ENCODE measurements at places on chromosomes 12 and 14.

GRCh38 chr12:109760930-109761921 lies 47.6 kb downstream of the FAM222A start:
- no peak for DNase-seq

DNA sequence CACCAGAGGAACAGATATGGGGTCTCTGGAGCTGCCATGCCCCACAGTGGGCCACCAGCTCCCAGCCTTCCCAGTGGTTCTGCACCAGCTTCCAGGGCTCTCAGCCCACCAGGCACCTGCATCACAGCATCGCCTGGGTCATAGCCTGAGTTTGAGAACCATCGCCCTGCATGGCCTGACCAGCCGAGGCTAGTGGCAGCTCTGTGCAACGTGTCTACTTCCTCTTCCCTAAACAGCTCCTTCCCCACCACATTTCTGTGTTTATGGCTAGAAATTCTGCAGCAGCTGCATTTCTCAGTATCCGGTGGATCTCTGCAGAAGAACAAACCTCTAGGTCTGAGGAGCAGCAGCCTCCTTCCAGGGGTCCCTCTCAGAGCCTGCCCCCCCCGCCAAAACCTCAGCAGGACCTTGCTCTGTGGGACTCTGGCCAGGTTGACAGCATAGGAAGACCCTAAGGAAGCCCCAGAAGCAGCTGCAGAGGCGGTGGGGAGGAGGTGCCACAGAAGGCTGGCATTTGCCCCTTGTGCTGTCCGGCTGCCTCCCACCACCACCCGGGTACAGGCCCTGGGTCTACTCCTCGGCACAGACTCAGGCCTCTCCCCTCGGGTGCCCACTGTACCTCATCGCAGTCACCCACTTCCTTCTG lies 47.7 kb downstream of the PSMA6 start:
- no peak for DNase-seq

DNA sequence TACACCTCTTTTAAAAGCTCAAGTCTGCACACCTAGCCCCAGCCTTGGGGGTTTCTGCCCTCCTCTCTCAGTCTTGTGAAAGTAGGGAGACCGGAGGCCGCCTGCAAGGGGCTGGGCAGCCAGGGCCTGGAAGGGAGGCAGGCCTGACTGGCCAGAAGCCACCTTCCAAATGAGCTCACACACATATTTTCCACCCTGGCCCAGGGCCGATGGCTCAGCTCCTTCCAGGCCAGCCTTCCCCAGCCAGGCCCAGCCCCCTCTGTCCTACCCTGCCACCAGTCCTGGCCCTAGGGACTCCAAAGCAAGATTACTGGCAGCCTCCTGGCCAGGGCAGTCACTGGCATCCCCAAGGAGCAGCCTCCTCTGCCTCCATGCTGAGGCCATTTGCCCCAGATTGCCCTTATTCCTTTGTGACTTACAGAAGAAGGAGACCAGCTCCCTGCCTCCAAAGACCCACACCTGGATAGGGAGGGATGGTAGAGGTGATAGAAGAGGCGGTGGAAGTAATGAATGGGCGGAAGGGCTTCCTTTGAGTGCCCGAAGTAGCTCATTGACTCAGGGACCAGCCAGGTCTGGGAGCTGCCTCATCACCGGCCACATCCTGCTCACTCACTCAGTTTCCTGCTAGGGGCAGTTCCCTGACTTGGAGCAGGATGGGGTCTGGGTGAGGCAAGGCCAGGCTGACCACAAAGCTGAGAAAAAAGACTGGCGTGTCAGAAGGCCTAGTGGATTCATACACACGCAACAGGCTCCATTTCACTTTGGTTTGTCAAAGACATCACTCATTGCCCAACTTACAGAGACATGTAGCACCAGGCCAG lies 14.8 kb downstream of the MMP14 start:
- peak; percentile 99 for DNase-seq

- no peak for DNase-seq
Measured at GRCh38 chr12:53670971-53671370, 4.9 kb downstream of the ATP5MC2 start.

DNA sequence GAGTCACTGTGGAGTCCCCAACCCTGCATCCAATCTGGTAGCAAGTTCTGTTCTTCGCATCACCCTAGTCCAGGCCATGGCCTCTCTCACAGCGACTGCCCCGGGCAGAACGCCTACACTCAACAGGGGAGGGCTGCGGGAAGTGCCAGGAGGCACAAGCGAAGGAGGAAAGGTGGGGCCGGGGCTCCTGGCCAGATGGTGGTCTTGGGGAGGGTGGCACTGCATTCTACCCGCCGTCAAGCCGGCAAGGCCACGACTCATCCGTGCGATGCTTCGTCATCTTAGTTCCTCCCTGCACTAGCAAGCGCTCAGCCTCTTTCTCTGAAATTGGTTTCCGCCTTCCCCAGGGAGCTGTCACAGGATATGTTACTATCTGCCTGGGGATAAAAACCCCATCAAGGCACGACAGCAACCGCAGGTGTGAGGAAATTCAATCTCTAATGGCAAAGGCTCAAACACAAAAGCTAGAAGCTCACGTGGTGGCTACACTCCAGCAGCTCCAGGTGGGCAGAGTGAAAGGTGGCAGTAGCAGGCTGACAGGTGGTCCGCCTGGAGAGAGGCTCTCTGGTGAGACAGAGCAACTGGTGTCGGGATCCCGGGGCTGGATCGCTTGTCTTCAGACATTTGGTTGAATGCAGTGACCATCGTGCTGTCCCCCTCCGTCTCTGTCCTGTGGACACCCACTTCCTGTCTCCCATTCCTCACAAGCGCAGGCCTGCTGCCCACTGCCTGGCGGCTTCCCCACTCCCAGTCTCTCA lies 34.1 kb downstream of the ACADS start:
- no peak for DNase-seq

GRCh38 chr14:70828188-70828587 lies 18.9 kb upstream of the MAP3K9 start:
- no peak for DNase-seq

GRCh38 chr12:76777765-76778216 lies 13.9 kb downstream of the ZDHHC17 start:
- DNase-seq, result no peak

DNA sequence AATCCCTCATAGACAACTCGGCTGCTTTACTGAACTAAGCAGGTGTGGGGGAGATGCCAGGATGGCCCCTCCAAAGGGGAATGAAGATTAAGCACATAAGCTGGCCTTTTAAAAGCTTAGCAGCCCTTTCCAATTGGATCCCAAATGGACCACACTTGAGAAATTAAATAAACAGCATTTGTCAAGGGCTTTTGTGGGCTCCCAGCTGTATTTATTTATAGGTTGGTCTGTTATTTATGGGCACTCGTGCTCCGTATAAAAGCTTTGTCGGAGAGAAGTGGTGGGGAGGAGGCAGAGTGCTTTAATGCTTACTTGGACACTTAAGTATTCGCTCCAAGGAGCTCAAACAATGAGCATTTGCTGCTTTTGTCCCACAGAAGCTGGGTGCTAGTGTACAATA lies 580.2 kb downstream of the MED13L start:
- DNase-seq, result no peak

GRCh38 chr12:77767335-77767734 lies 63.4 kb upstream of the NAV3 start:
- DNase-seq, result no peak

DNA sequence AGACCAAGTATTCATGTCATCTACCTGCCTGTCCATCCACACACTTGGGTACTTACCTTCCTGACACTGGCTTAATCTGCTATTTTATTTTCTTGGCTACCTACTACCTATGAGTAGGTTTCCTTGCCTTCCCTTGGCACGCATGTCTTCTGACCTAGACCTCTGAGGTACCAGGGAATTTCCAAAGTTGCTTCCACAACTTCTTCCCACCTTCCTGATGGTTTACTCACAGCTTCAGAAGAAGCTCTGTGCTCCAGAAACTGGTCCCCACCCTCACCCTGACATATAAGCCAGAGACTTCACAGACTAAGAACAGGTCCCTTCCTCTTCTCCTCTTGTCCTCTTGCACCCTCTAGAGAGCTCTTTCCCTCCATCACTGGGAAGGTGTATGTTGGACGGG lies 35.7 kb upstream of the DDX11 start:
- no peak for DNase-seq

DNA sequence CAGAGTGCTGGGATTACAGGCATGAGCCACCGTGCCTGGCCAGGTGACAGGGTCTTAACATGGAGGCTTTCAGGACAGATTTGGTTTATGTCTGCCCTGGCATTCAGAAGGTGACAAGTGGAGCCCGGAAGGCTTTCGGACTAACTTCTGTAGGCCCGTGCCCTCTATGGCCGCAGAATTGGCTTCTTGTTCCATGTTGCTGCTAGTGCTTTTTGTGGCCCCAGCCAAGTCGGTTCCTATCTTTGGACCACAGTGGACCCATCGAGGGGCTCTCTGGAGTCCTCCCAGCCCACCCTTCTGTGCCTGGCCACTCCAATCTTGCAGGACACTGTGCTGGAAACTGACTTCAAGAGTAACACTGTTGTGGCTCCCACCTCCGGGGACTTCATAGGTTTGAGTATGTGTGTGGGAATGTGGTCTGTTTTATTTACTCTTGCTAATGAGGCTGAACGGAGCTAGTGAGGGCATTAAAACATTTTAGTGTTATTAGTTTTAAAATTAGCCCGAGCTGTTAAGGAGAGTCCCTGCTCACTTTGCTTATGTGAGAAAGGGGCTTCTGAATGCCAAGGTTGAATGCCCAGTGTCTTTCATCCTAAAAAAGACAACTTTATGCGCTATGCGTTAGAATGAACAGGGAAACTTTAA lies 245.9 kb downstream of the CACNA1C start:
- DNase-seq, result no peak

GRCh38 chr12:112685321-112685720 lies 106.2 kb upstream of the RPH3A start:
- no peak for DNase-seq

- no peak for DNase-seq
Measured at GRCh38 chr12:72036393-72036792, 97.7 kb downstream of the TPH2 start.

DNA sequence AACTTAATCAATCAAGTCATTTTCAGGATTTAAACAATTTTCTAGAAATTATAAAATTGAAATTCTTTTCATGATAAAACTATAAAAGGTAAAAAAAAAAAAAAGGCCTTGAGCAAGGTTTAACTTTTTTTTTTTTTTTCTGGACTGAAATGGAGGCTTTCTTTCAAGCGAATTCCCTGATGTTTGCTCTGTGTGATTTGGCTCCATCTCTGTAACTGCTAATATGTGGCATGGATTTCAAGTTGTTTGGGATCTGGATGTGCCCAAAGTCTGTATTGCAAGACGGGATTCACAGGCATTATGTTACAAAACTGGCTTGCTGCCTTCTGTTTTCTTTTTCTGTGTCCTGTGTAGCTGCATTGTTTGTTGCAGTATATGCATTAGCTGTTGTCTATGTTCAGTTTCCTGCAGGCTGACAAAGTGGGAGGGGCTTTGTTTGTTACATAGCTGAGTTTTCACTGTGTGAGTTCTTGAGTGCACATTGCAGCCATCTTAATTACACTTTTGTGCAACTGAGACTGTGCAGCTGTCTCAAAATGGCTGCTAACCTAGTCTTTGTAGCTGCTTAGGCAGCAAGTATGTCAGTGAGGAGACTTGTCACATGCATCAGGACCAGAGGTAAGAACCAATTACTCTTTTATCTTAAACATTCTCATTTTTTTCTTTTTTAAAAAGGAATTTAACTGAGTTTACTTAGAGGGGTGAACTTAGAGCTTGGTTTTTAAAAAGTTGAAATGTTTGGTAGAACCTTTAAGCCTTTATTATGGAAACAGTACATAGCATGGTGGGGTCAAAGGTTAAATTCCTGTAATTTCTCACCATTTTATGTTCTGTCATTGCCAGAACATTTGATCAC lies 19.5 kb downstream of the ATF7IP start:
- peak; percentile 85 for DNase-seq

GRCh38 chr14:96130854-96131253 lies 73.8 kb upstream of the BDKRB2 start:
- DNase-seq, result peak; percentile 61

DNA sequence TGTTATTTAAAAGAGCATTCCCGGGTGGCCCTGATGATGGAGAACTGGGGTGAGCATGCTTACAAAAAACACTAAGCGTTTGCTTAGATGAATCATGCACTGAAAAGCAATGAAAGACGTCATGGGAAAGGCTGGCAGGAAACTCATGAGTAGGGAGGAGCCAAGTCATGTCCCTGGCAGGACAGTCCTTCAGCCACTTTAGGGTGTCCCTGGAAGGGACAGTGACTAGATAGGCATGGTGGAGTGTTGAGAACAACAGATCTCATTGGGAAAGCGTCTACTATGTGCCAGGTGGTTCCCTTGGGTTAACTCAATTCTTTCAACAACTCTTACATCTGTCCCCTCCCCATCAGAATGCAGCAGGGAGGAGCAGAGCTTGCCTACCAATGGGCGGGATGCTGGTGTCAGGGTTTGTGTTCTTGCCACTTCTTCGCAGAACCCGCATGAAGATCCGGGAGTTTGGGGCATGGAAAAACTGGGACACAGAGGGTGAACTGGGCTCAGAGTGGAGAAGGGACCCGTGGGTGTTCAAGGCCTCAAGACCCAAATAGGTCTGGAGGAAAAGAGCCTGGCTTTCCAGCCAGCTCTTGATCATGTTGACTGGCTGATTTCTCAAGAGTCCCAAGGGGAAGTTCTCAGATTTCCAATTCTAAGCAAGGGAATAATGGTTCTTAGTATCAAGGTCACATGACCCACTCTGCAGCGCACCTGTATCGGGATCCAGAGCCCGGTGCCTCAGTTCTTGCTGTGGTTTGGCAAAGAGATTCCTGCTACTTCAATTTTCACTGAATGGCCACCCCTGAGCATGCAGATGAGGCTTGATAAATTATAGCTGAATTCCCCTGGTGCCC lies 653.9 kb upstream of the TBX3 start:
- peak; percentile 92 for DNase-seq

DNA sequence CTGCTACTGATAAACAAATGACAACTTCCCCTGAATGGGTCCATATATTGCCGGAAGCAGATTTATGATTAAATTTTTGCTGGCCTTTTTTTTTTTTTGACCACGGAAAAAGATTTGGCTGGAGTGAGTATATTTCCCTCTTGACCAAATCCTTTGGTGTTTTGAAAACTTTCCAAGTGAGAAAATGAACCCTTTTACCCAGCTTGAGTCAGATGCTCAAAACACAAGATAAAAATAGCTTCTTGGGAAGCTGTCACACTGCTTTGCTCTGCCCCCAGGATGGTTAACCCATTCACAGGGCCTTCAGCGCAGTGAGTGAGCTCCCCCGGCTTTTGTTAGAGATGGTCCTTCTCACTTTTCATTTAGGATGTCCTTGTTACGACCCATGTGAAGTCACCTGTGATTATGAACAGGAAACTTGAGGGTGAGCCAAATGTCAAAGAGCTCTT lies 224.3 kb downstream of the PELI2 start:
- peak; percentile 70 for DNase-seq

GRCh38 chr12:52126050-52126604 lies 46.6 kb downstream of the SMIM41 start:
- no peak for DNase-seq

DNA sequence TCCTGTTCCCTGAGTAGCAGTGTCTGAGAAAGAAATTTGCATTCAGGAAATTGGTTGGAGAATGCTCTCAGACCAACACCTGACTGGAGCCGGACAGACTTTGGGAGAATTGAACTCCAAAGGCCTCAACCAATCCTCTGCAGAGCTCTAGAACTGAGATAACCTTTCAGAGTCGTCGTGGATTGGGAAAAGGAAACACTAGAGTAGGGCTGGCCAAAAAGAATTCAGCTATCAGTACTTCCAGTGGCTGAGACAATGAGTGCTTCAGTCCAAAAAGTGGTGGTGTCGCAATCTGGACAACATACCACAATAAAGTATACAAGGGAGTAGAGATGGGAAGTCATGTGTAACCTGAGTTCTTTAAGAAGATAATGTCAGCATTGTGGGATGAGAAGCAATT lies 377.1 kb downstream of the SLC16A7 start:
- peak; percentile 79 for DNase-seq

Measured in HCEC 1CT (cell line).